ENCODE measurements at places on chromosomes 4 and X.

GRCh38 chr4:105179539-105180401 is 33.1 kb downstream of the TET2 start:
- no peak for DNase-seq

- DNase-seq, result no peak
Measured at GRCh38 chr4:140315019-140315418, 58.4 kb upstream of the SCOC start.

DNA sequence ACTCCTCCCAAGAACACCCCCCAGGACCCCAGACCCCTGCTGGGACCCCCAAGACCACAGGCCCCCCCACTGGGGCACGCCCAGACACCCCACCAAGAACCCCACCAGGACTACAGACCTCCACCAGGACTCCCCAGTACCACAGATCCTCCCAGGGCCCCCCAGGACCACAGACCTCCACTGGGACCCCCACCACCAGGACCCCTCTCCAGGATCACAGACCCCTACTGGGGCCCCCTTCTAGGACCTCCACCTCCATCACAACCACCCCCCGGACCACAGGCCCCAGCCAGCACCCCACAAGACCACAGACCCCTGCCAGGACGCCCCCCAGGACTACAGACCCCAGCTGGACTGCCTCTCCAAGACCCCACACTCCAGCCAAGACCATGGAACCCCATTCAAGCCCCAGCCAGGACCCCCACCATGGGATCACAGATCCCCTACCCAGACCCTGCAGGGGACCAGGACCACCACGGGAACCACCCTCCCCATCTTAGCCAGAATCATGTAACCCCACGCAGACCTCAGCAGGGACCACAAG is 855 bp upstream of the DHRSX start:
- DNase-seq, result no peak

DNA sequence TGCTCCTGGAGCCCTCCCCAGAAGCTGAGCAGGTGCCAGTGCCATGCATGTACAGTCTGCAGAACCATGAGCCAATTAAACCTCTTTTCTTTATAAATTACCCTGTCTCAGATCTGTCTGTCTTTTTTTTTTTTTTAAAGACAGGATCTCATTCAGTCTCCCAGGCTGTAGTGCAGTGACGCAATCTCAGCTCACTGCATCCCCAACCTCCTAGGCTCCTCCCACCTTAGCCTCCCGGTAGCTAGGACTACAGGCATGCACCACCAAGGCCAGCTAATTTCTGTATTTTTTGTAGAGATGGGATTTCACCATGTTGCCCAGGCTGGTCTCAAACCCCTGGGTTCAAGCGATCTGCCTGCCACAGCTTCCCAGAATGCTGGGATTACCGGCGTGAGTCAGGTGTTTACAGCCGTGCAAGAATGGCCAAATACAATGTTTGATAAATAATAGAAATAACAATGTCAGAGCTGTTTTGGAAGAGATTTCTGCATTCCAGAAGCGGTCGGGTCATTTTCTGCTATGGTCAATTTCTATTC is 68.8 kb downstream of the SLC2A9 start:
- no peak for DNase-seq

DNA sequence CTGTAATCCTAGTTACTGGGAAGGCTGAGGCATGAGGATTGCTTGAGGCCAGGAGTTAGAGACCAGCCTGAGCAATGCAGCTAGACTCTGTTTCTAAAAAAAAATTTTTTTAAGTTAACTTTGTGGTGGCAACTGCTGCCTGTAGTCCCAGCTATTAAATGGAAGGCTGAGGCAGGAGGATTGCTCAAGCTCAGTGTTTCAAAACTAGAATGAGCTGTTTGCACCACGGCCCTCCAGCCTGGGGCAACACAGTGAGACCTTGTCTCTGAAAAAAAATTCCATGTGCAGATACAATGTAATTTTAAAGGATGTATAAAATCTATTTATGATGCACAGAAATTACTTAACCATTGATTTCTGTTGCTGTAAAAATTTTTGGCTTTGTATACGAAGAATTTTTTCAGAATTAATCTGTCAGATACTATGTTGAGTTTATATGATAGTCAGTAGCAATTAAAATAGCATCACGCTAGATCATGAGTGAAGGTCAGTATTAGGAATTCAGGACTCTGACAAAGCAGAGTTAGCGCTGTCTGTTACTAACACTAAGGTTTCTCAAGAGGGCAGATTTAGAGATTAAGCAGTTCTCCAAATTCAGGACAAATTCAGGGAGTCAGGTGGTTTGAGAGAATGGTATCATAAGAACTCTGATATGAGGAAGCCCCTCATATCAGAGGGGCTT is 8.3 kb upstream of the AGA start:
- no peak for DNase-seq

DNA sequence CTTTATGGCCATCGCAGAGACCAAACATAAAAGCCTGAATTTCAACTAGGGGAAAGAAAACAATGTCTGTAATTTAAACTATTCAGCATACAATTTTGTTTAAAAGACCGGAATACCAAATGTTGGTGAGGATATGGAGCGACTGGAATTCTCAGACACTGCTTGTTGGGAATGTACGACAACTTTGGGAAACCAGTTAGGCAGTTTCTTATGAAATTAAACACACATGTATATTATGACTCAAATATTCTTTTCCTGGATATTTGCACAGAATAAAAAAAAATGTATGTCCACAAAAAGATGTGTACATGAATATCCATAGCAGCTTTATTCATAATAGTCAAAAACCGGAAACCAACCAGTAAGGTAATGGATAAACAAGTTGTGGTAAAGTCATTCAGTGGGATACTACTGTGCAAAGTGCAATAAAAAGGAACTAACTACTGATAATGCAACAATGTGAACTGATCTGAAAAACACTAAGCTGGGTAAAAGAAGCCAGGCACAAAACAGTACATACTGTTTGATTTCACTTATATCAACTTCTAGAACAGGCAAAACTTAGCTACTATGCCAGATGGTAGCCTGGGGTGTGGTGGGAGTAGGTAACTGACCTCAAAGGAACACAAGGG is 152.7 kb upstream of the FTHL17 start:
- DNase-seq, result no peak
